ENCODE measurements at places on chromosomes 12 and 14.

DNA sequence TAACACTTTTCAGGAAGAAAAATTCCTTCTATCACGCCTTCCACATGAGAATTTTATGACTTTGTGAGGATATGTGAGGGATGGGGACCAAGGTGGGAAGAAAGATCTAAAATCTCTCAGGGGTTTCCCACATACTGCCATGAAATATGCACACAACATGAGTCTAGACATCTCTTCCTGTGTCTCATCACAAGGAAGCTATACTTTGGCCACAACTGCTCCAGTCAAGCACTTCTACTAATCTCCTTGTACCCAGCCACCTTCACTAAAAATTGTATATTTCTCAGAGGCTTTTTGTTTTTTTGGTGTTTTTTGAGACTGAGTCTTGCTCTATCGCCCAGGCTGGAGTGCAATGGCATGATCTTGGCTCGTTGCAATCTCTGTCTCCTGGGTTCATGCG, 3.2 kb downstream of the OSBPL8 start:
- no peak for DNase-seq

DNA sequence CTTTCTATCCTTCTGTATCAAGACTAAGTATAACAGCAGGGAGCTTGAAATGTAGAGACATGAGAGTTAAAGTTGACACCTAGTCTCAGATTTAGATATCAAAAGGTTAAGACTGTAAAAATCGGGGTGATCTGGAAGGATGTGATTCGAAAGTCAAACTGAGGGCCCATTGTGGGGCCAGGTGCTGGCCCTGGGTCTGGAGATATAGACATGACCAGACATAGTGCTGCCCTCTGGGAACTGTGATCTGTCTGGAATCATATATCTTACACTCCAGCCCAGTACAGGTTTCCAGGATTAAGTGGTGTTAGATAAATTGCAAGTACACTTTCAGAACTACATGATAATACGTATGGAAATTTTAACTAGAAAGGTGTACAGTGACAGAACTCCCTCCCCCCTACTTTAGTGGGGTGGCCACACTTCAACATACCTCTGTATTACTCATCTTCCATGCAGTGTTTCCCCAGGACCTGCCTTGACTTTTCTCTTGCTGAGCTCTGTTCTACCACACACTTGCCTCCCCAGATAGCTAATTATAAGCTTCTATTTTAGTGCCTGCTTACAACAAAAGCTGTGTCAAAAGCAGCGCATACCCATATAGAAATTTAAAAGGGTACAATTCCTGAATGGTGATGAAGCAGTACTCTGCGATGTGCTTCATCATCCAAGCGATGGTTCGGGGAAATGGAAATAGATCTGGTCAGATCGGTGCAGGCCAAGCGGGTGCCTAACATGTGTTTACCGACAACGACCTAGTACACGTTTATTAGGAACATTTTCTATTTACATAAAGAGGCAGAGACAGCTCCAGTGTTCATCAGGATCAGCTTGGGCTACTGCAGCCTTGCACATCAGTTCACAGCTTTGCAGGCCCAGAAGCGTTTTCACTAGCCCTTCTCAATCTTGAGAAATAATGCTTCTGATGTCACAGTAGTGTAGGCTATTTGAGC, 68.7 kb downstream of the ARF6 start:
- no peak for DNase-seq

DNA sequence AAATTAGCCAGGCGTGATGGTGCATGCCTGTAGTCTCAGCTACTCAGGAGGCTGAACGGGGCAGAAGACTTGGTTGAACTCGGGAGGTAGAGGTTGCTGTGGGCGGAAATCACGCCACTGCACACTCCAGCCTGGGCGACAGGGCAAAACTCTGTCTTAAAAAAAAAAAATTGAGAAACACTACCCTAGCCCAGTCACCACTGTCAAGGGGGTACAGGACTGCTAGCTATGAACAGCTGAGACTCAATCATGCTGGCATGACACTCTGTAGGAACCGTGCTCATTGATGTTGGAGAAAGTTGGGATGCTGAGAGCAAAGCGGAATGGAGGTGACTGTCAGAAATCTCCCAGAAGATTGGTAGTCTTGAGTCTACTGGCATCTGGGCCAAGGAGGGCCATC, 58.2 kb upstream of the STON2 start:
- no peak for DNase-seq

DNA sequence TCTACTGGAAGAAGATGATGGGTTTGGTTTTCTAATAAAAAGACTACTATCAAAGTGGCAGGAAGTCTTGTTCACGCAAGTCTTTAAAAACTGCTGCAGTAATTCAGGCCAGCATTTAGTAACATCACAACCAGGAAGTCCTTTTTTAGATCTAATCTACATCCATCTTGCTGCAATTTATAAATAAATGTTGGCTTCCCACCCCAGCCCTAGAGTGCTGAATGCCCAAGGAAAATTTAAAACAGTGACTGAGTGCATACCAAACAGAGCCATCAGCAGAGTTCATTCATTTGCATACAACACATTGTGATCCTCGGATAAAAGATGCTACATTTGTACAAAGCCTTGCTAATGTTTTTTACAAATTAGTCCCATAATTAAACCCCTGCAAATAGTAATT, 72.1 kb downstream of the PHLDA1 start:
- DNase-seq: no peak

- DNase-seq: no peak
These were observed 34.0 kb downstream of the ALG10B start for GRCh38 chr12:38350342-38351174.

DNA sequence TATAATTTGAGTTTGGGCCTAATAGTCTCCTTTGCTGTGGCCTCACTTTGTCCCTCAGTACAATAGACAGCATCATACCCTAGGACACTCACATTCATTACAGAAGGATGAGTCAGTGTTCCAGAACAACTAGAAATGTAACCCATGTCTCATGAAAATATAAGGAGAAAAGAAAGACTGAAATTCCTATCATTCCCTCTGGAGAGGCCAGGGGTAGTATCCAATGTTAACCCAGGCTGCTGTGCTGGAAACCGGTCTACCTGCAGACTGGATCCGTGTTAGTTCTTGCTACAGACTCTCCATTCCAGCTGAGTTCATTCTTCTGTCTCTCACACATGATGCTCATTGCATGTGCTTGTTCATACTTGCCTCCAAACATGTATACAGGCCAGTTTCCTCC, 75.8 kb upstream of the HOXC13 start:
- DNase-seq: no peak

DNA sequence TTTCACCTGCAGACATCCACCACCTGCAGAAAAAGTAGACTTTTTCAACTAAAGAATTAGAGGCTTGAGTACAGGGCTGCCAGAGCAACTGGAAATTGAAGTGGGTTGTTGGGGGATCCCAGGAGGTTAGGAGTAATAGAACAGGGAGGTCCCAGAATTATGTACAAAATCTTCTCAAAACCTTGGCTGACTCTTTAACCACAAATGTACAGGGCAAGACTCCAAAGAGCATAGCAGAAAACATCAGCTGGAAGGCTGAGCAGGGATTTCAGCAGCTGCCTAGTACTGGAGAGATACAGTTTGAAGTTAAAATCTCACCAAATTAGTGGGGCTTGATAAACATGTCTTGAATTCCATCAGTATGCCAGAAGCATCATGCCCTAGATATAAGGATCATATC, 191.6 kb downstream of the CRADD start:
- DNase-seq: no peak

GRCh38 chr12:88591343-88591742, 11.1 kb upstream of the KITLG start:
- DNase-seq: no peak

DNA sequence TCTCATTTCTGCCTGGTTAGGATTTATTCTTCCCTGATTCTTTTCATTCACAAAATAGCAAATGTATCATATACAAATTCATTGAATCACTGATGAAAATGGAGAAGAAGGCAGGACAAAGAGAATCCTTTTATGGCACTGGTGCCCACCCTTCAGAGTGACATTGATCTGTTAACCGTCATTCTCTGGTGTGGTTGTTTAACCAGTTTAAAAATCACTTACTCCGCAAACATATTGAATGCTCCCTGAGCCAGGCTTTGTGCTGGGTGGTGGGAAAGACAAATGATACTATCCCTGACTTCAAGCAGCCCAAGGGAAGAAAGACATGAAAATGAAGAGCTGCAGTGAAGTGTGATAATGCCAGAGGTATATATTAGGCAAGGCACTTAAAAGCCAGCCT, 187.5 kb upstream of the SLC38A2 start:
- no peak for DNase-seq

- no peak for DNase-seq
These were observed 168.7 kb upstream of the SSTR1 start for GRCh38 chr14:38038986-38039385.

GRCh38 chr14:71290960-71291466, 383.8 kb downstream of the PCNX1 start:
- no peak for DNase-seq

- DNase-seq: no peak
These were observed 35.3 kb downstream of the PRKD1 start for GRCh38 chr14:29892327-29892726.

DNA sequence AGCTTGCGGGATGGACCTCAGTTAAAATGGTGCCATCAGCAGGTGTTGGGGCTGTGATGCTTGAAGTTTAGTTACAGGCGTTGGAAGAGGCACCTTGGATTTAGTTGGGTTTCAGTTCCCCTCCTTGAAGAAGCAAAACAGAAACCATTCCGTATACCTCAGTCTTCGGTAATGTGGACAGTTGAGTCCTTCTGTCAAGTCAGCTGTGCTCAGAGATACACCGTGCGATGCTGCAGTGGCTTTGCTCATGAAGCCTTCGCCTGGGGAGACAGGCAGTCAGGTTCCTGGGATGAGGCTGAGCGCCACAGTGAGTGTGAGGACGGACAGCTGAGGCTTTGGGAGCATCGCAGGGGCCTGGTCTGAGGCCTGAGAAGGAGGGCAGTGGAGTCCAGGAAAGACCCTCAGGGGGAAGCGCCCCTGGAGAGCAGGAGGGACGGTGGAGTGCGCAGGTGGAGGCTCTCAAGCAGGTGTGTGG, 7.4 kb downstream of the RAN start:
- DNase-seq: no peak

Data from lower leg skin (tissue), 4 donors.